ENCODE measurements at places on chromosomes 3 and 15.

DNA sequence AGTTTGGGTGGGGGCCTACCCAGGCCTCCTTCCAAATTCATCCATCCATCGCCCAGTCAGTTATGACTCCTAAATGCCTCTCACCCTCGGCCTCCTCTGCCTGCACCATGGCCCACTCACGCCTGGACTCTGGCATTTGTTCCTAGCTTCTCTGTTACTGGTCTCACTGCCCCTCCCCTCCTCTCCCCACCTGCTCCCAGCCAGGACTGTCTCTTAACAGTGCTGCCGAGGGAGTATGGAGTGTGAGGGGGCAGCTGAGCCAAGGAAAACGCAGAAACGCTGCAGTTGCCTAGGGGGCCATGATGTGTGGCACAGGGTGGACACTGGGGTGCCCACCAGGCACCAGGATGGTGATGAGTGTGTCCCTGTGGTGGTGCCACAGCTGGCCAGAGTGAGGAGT is 3.1 kb downstream of the RCCD1 start:
- DNase-seq, result no peak

- DNase-seq, result no peak
These were observed 27.1 kb downstream of the HES1 start for GRCh38 chr3:194162817-194163584.

GRCh38 chr3:149581248-149581647 is 76.6 kb downstream of the WWTR1 start:
- DNase-seq, result peak; percentile 68

DNA sequence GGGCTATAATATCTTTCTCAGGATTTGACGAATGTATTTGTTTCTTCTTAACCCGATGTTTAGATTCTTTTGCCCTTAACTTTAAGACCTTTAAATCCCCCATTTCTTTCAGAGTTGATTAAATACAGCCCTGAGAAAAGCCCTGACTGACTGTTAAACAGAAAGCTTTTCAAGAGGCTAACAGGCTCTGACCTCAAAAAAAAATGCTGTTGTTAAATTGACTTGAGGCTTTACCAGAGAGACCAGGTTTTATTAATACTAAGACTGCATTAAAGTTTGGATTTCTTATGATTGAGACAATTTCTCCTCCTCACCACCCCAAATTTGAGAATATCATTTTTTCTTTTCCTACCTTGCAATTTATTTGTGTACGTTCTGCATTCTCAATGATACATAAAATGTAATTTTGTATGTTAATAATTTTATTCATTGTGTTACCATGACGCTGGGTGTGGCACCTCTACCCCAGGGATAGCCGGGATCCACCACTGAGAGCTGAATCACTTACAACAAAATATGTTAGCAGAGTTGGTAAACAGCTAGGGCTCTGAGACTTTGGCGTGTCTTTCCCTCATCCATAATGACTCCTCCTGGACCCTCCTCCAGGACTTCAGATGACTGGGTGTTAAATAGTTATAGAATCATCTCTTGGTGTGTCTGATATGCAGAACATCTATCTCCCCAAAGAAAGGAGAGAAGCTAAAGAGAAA is 753.5 kb downstream of the NAALADL2 start:
- no peak for DNase-seq

- DNase-seq, result no peak
These were observed 306.0 kb upstream of the ADAMTS9 start for GRCh38 chr3:64993781-64994180.

- DNase-seq, result no peak
These were observed 186.6 kb downstream of the RAP2B start for GRCh38 chr3:153348457-153349107.

DNA sequence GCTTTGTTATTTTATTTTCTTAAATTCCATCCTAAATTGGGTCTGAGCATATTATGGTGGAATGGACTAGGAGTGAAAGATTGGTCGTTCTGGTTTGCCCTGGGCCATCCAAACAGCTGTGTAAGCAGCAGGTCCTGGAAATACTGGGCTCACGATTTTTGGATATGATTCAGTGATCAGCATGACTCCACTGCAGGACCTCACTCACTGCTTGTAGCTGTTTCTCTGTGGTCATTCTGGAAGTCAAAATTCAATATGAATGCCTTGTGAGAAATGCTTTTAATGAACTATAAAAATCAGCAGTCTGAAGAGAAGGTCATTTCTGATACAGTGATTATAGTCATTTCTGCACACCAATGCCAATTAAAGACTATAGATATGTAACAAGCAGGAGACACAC is 185.0 kb downstream of the RBMS3 start:
- peak; percentile 81 for DNase-seq

GRCh38 chr3:142973217-142974009 is 9.9 kb upstream of the PAQR9 start:
- DNase-seq, result no peak

GRCh38 chr3:183698318-183698751 is 738 bp downstream of the YEATS2 start:
- peak; percentile 25 for DNase-seq

GRCh38 chr15:80152896-80153876 is at the start of gene FAH:
TSS of gene FAH (plus strand) at chr15:80152999. CDS start at chr15:80153055, 56 bp downstream.
- peak; percentile 63 for DNase-seq

GRCh38 chr3:121592856-121593702 is at the start of gene FBXO40:
TSS of gene FBXO40 (plus strand) at chr3:121593379. CDS start at chr3:121620576, 27,197 bp downstream.
- DNase-seq, result no peak

DNA sequence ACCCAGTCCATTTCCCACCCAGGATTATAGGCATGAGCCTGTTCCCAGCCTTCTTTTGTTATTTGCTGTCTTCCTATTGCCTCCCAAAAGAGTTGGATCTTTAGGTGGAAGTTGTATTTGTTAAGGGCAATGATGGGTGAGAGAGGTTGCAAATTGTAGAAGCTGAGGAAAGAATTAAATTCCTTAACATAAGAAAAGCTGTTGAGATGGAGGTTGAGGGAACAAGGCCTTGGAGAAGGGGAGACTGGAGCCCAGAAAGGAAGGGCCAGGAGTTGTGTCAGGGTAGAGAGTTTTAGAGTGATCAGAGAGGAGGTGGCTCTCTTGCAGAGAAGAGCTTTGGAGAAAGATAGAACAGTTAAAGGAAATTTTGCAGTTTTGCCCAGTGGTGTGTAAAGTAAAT is 46.8 kb downstream of the PLS1 start:
- DNase-seq, result no peak

- DNase-seq, result peak; percentile 53
These were observed 17.8 kb downstream of the SPATA12 start for GRCh38 chr3:57078344-57078634.

DNA sequence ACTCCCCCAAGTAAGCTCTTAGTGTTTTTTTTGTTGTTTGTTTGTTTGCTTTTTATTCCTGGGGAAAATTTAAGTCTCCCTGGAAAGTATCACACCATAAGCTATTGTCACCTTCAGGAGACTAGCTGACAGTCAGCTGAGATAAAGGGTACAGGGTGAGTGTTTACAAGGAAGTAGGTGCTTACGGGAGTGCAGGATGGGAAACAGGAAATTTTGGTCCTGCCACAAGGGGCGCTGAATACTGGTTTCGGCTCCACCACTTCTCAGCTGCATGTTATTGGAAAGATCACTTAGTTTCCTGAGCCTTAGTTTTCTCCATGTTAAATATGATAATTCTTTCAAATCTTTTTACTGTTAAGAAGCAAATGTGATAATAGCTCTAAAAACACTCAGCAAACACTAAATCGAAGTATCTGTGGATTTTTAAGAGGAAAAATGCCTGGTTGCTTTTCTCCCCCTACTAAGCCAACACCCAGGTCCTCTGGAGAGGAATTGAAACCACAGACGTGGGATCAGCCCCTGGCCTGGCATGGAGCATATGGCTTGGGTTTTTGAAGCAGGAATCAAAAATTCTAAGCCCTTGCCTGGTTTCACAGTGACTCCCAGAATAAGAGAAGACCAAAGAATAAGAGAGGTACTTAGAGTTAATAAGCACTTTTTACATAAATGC is 90.7 kb downstream of the SCN11A start:
- peak; percentile 25 for DNase-seq

DNA sequence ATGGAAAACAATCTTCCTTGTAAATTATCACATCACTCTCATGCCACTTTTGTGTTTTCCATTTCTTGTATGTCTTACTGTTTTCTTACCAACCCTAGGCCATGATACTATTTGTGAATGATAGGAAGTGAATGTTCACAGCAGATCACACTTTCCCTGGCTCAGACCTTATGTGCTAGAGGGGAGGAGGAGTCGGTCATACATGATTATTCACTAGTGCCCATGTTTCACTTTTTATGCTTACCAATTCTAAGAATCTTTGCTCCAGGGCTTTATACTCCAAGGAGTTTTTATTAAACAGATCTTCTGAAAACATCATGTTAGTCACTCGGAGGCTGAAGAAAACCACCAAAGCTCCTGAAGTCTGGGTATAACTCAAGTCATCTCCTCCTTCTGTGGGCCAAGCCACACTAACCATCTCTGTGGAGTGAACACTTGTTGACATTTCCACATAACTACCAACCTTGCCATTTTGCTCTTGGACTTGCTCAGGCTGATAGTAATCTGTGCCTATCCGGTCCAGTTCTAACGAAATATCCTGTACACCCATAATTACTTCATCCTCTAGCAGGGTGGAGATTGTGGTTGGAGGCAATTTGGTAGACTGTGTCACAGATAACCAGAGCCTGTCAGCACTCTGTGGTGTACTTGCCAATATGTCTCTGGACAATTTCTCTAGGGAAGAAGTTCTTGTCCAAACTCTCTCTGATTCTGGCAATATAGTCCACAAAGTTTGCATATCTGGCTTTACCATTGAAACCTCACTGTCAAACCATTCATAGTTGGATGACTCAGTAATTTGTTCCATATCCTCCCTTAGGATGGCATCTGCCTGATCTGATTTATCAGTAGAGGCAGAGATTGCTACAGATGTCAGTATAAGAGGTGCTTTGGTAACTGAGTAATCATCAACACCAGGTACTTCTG is 76.8 kb downstream of the IMPG2 start:
- peak; percentile 20 for DNase-seq

DNA sequence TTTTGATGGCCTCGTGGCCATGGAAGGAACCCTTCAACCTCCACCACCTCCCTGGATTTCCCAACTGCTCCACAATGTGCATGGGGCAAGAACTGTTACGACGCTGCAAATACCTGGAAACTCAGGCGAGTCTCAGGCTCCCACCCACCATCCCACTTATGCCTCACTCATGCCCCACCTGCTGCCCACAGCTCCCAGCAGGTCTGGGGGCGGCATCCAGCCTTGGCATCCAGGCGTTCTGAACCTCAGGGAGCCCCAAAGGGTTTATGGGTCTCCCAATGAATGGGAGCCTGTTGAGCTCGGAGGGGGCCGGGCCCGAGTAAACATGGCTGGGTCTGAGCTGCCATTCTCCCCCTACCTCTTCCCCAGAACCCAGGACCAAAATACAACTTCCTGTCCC is 2.0 kb upstream of the PTH1R start:
- no peak for DNase-seq

- peak; percentile 57 for DNase-seq
These were observed 897 bp downstream of the RAD54L2 start for GRCh38 chr3:51539291-51539941.

- DNase-seq, result no peak
These were observed 33.3 kb downstream of the SLC25A36 start for GRCh38 chr3:140974900-140975299.

DNA sequence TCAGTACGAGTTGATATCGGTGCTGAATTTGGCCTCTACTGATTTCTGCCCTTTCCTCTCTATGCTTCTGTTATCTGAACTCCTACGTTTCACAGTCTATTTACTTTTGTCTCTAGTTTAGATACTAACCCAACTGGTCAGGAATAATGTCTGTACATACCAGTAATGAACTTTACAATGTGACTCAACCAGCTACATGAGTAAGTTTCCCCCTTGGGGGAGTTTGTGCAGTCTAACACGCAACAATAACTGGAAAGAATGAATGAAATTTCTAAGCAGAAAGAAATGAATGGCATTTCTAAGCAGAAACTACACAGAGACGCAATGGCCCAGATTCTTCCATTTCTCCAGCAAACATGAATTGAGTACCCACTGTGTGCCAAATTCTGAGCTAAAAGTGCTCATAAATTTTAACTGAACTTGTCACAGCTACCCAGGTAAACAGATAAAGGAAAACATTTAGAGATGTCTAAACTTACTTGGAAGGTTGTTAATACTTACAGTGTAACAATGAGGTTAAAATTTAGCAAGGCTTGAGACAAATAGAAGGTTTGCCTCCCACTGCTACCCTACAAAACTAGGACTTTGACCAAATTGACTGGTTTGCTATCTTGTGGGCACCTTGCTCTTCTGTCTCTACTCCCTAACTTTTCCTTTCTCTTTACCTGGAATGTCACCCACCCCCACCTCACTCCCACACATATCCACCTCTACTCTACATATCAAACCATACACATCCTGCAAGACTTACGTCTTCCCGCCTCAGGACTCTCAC is 11.6 kb downstream of the UPK1B start:
- DNase-seq, result peak; percentile 94

GRCh38 chr3:190430906-190431305 is 18.8 kb downstream of the TMEM207 start:
- no peak for DNase-seq

GRCh38 chr3:59808446-59808845 is 758.6 kb upstream of the CFAP20DC start:
- DNase-seq, result no peak
